Fibroblast of skin of right biceps (primary cell): ENCODE measurements at places on chromosomes 1 and 21.

- DNase-seq = peak; percentile 29
Measured at GRCh38 chr1:70142075-70142474, 63.3 kb downstream of the LRRC40 start.

DNA sequence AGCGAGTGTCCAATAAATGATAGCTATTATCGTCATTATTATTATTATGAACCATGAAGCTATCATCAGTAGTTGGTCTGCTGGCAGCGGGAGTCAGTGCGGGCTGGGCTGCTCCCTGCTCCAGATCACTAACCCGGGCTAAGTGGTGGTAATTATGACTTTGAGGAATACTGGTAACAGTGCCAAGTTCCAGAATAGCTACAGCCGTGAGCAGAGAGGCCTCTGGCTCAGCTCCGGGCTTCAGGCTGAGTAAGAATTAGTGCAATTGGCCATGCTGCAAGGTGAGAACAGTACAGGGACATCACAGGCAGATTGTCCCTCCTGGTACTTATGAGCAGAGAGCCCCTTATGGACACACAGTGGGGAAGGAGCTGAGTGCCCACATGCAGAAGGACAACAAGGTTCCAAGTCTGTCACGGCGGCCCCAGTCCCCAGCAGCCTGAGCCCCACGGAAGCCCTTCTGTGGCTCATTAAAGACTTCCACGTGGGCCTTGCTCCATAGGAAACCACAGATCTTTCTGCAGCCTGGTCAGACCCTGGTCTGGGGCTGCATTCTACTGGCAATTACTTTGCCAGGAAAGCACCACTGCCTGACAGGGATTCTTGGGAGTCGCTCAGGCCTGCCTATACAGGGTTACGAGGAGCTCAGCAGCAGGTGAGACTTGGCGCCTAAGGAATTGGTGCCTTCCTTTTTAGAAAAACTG is 235.1 kb downstream of the RRAGC start:
- no peak for DNase-seq

GRCh38 chr1:55262822-55263221 is 47.7 kb upstream of the USP24 start:
- DNase-seq = peak; percentile 51

- no peak for DNase-seq
Measured at GRCh38 chr21:44998621-44999427, 59.0 kb downstream of the SLX9 start.

- no peak for DNase-seq
Measured at GRCh38 chr1:179748772-179749171, 5.7 kb downstream of the FAM163A start.

GRCh38 chr1:53485478-53486394 is 26.5 kb downstream of the DMRTB1 start:
- peak; percentile 74 for DNase-seq

- no peak for DNase-seq
Measured at GRCh38 chr1:174469052-174469451, 21.3 kb downstream of the GPR52 start.

DNA sequence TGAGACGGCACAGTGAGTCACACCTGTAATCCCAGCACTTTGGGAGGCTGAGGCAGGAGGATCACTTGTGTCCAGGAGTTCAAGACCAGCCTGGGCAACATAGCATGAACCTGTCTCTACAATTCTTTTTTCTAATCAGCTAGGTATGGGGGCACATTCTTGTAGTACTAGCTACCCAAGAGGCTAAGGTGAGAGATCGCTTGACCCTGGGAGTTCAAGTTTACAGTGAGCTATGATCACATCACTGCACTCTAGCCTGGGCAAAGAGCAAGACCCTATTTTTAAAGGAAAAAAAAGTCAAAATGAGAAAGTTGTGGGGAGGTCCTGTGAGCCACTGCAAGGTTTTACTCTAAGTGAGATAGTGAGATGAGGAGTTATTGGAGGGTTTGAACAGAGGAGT is 34.8 kb upstream of the AHCTF1 start:
- DNase-seq = no peak

- DNase-seq = no peak
Measured at GRCh38 chr1:45545019-45545493, 5.6 kb upstream of the AKR1A1 start.

GRCh38 chr1:43976045-43976444 is 1.3 kb downstream of the ATP6V0B start:
- DNase-seq = no peak

GRCh38 chr1:40143891-40144575 is 17.2 kb upstream of the RLF start:
- peak; percentile 64 for DNase-seq

DNA sequence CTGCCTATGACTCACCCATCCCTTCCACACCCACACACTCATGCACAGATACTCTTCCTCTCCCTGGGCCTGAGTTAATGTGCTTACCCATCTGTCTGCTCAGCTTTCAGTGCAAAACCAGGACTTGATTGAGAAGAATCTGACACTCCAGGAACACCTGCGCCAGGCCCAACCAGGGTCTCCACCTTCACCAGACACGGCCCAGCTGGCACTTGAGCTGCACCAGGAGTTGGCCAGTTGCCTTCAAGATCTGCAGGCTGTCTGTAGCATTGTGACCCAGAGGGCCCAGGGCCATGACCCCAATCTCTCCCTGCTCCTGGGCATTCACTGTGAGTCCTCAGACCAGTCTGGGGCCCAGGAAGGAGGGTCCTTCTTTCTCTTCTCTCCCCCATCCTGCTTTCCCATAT is 3.5 kb upstream of the SH3BGRL3 start:
- DNase-seq = no peak

DNA sequence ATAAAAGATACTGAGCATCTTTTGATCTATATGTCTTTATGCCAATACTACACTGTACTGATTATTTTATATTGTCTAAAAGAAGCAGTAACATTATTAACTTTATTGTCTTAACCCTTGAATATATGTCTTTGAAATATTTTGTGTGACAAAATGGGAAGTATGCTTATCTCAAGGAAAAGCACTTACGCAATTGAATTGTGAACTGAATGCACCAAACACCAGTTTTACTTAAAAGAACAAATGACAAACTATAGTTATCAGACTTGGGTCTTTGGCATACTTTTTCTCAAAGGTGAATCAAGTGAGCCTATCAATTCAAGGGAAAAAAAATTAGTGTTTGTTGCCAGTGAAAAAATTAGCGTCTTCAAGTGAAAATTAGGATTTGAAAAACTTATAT is 9.2 kb upstream of the SLC6A9 start:
- DNase-seq = no peak

- DNase-seq = no peak
Measured at GRCh38 chr1:207744000-207744534, 7.8 kb upstream of the CD46 start.

GRCh38 chr1:197984289-197984688 is 67.1 kb downstream of the LHX9 start:
- peak; percentile 62 for DNase-seq

DNA sequence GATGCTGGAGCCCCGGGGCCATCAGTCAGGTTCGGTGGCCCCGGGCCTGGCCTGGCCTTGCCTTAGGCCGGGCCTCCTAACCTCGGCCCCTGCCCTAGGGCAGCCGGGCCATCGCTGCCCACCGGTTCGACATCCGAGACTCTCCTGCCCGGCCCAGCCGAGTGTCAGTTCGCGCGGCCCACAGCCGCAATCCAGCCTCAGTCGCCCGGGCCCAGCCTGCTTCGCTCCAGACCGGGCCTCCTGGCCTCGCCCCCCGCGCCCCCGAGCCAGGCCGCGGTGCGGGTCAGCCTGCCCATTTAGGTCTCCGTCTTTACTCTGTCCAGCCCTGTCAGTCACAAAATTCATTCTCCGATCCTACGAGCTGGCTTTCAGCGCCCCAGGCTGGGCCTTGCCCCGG is 777 bp downstream of the LRRC41 start:
- DNase-seq = no peak

DNA sequence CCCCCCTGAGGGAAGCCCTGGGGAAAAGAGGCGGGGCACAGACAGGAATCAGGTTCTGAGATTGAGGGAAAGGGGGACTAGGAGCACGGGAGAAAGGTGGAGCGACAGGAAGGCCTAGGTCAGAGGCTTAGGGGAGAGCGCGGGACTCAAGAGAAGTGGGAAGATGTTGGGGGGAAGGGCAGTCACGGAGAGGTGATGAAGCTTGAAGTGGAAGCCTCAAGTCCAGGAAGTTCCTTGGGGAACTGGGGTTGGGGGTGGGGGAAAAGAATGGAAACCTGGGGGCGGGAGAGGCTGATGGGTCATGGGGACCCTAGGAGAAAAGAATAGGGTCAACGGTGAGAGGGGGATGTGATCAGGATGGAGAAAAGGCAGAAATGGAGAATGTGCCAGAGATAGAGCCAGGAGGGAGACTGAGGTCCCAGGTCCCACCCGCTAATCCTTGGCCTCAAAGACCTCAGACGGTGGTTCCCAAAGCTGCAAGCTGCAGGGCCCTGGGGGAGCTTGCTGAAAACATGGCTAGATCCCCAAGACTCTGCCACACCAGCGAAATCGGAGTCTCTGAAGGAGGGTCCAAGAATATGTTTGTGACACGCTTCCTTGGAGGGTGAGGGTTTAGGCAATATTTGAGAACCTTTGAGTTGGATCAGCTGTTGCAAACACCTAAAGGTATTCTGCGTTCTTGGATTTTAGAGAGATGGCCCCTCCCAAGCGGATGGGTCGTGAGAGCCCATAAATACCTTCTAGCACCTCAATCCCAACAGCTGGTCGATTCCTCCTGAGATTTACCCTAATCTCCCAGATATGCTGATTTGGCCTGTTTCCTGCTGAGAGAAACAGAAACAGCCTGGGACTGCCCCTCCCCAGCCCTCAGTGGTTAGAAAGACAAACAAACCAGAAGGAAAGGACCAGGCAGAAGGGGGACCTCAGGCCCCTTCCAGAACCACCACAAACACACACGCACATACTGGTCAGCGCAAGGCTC is 3.6 kb downstream of the C1orf232 start:
- no peak for DNase-seq

- DNase-seq = peak; percentile 93
Measured at GRCh38 chr1:227192163-227192562, 126.1 kb downstream of the CDC42BPA start.

DNA sequence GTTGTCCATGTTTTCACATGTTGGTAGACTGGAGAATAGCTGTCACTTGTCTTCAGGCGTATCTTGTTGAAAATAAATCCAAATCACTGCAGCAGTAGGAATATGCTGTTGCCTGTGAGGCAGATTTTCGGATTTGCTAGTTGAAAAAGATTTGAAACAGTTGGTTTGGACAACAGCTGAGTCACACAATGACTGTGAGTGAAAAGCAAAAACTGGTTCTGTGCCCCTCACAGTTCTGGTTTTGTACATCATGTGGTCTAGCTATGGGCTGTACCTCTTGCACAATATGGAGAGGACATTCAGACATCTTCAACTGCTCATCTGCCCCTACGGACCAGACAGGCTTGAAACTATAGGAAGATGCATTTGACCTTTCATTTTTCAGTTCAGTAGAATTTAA is 1.8 kb downstream of the ARF1 start:
- DNase-seq = peak; percentile 65

- DNase-seq = peak; percentile 79
Measured at GRCh38 chr1:53899206-53899628, 5.2 kb downstream of the DIO1 start.

DNA sequence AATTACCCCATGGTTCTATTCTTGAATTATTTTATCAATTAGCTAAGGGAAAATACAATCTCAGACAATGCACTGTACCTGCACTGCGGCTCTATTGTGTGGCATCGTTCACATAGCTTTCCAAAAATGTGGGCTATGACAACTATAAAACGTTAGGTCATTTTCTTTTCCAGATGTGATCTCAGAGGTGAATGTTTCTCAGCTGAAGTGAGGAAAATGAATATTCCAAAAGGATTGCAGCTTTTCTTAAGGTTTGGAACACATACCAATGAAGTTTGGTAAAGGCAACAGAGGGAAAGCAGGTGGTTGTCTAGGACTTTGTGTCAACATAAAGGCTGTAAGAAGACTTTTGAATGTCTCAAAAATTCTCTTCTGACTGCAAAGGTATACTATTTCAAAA is 105.5 kb downstream of the NRIP1 start:
- peak; percentile 24 for DNase-seq

- DNase-seq = peak; percentile 61
Measured at GRCh38 chr1:226181996-226182714, 4.4 kb downstream of the ACBD3 start.

DNA sequence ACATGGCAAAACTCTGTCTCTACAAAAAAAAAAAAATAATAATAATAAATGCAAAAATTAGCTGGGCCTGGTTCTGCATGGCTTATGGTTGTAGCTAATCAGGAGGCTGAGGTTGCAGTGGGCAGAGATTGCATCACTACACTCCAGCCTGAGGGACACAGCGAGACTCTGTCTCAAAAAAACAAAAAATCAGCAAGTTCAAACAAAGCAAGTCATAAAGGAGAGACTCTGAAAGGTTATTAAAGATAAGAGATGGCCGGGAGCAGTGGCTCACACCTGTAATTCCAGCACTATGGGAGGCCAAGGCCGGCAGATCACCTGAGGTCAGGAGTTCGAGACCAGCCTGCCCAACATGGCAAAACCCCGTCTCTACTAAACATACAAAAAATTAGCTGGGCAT is 28.8 kb downstream of the COP1 start:
- no peak for DNase-seq

- peak; percentile 61 for DNase-seq
Measured at GRCh38 chr1:85148524-85149250, 52.1 kb downstream of the SYDE2 start.

GRCh38 chr21:15011967-15012366 is 52.8 kb downstream of the NRIP1 start:
- no peak for DNase-seq

DNA sequence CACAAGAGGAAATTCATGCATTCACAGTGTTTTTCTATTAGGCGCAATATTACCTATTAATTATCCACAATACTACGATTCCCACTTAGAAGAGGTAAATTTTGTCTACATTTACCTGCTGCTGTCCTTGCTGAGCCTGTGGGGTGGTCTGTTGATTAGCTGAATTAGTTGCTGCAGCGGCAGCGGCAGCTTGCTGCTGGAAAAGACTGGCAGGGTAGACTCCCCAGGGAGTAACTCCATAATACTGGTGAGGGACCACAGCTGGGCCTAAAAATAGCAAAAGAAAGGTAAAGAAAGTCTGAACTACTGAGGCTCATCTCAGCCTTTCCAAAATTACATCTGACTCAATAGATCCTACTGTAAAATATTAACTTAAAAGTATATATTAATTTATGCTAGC is 66.0 kb upstream of the SDC3 start:
- DNase-seq = no peak

- DNase-seq = no peak
Measured at GRCh38 chr1:222709700-222710153, 2.6 kb downstream of the AIDA start.
